ENCODE measurements at places on chromosomes 2 and 18. TPM values are rescaled to one million over a fixed set of nuclear protein-coding genes. Genes with fewer than 3 reads are reported as not detected.
A peak's percentile ranks its signal among the peaks of the same experiment; 100 is the strongest.

- DNase-seq: peak; percentile 84
Measured at GRCh38 chr2:98457045-98457696, 12.5 kb downstream of the INPP4A start.

DNA sequence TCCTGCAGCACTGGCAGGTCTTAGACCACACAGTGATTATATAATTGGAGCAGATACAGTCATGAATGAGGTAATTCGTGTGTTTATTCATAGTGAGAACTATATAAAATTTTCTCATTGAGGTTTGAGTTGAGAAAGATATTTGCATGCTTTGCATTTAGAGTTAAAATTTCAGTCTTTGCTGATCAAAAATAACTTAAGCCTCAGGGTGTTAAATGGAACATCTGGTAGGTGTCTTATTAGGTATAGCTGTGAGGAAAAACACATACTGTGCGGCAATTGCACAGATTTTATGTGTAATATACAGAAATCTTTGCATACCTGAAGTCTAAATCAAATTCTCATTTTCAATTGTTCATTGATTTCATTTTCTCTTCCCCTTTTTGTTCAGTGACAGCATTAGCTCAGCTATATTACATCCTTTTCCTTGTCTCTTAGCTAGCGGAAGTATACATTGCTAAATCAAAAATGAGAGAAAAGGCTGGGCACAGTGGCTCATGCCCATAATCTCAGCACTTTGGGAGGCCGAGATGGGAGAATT is 21.2 kb downstream of the GORASP2 start:
- no peak for DNase-seq

DNA sequence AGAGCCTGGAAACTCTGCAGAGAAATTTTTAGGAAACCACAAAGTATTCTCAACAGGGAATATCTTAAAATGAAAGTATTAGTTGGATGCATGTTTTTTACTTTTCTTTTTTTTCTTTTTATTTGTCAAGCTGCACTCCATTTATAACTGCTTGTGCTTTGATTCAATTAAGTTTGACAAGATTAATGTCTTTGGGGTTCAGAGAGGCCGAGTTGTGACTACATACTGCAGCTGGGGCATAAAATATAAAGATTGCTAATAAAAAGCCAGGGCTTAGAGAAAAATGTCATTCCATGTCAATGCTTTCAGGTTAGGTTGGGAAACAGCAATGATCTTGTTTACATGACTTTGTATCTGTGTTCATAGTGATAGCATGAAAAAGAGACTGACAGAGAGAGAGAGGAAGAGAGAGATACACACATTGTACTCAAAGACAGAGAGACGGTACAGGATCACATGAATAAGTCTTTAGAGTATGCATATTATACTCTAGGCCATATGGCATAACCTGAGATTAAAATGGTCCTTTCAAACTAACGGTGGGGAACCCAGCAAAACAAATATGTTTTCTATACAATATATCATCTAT is 1022.3 kb upstream of the CNTNAP5 start:
- no peak for DNase-seq

CYBRD1 gene
- 115 TPM for polyA plus RNA-seq

DNA sequence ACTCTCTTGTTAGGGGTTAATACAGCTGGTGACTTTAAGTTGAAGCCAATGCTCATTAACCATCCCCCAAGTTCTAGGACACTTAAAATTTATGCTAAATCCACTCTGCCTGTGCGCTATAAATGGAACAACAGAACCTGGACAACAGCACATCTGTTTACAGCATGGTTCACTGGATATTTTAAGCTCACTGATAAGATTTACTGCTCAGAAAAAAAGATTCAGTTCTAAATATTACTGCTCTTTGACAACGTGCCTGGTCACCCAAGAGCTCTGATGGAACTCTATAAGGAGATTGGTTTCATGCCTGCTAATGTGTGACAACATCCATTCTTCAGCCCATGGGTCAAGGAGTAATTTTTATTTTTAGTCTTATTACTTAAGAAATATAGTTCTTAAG is 27.5 kb downstream of the RNF103 start:
- no peak for DNase-seq

CABYR gene
- polyA plus RNA-seq: 9.9 TPM

DNA sequence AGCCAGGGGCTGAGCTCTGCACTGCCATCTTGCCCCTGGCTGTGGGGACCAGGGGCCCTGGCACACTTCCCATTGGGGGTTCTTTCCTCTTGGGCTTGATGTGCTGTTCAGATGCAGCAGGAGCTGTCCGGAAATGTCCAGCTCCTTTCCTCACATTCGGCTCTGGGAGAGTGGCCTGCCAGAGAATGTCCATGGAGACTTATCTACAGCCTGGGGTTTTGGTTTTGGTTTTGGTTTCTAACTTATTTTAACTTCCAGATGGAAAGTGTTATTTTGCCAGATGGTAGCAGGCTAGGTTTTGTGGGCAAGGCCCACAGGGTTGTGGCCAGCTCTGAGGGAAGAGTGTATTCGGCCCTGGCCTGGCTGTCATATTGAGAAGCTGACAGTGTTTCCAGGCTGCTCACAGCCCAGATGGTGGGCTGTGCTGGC is 177.3 kb downstream of the ANKRD30B start:
- DNase-seq: no peak

MLPH gene
- 15.5 TPM for polyA plus RNA-seq

DNA sequence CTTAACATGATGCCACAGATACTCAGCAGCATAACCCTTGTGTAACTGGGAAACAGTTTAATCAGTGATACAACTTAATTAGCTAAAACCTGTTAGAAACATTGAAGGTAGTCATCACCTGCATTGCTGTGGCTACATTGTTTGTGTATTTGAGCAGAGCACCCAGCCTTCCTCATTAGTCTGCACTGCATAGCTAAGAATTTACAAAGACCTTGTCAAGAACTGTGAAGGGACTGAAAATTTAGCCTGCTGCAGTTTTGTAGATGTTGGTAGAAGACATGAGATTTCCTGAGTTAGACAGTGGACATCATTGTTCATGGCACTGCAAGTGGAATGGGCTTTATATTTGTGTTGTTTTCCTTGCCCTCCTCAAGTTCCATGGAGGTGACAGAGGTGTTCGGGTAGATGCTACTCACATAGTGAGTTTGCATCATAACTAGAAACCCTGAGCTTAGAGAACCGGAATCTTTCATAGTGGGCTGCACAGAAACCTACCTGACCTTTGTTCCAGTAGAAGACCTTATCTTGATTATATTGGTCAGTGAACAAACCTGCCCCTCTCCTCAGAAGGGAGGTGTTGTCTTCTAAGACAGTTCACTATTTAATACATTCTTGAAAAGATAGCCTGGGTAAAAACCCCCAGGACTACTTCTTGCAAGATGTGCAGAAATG is 12.5 kb downstream of the VAPA start:
- DNase-seq: no peak
